ENCODE measurements at places on chromosomes 11 and 22.

GRCh38 chr22:27485842-27486241, 315.7 kb downstream of the MN1 start:
- DNase-seq = no peak

- no peak for DNase-seq
These were observed 109.5 kb downstream of the FANCF start for GRCh38 chr11:22516111-22516510.

DNA sequence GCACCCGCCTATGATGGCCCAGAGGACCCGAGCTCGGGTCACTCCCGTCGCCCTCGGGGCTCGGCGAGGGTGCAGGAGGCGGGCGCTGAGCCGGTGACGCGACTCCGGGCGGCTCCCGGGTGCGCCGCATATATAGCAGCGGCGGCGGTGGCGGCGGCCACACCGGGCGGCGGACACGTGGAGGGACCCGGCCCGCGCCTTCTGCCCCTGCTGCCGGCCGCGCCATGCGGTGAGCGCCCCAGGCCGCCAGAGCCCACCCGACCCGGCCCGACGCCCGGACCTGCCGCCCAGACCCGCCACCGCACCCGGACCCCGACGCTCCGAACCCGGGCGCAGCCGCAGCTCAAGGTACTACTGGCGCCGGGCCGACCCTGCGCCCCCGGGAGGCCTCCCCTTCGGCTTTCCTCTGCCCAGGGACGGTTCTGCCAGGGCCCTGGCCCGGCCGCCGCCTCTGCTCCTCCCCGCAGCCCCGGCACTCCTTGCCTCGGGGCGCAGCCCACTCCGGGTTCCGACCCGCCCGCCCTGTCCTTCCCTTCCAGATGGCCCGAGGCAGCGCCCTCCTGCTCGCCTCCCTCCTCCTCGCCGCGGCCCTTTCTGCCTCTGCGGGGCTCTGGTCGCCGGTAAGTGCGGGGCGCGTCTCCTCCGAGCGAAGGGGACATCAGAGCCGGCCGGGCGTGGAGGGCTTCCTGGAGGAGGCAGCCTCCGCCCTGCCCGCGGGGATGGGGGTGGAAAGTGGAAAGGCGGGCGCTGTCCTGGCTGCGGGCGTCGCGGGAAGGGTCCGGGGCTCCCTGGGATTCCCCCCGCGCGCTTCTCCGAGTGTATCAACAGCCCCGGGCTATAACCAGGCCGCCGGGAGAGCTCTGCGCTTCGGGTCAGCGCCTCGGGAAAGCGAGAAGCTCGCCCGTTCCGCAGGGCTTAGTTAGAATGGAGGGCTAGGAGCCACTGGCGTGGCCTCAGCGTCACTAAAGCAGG, at the start of gene GAL:
TSS of gene GAL (plus strand) at position 160 of the 972 bp plus-strand sequence. CDS start at position 540, 380 bp downstream.
- no peak for DNase-seq

- no peak for DNase-seq
These were observed 5.4 kb downstream of the TBC1D10C start for GRCh38 chr11:67409261-67409666.

DNA sequence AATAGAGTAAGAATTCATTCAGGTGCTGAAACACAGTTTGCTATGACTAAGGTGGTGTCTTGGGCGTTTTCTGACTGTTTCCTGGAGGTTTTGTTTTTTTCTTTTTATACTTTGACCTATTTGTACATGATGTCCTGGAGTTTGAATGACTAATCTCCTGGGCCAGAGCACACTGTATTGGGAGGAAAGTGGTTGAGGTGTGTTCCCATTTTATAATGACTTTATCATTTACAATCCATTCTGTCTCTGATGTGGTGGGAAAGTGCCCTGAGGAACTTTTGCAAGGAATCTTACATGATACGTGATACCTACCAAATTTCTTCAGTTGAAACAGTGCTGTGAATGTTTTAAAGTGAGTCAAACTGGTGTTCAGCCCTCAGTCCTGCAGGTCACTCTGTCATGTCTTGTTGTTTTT, 80.8 kb downstream of the TNRC6B start:
- DNase-seq = peak; percentile 16

DNA sequence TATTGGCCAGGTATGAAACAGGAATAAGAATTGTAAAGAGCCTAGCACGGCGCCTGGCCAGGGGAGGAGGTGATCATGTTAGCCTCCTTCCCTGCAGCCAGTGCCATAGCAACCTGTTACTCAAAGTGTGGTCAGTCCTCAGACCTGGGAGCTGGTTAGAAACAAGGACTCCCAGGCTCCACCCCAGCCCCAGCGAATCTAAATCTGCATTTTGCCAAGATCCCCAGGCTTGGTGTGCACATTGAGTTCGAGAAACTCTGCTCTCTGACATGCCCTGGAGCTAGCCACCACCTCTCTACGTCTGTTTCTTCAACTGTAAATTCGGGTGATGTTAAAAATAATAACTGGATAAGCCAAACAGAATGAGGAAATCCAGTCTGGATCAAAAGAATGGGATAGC, 56.1 kb upstream of the ALX4 start:
- DNase-seq = no peak

GRCh38 chr11:36594316-36594989, at the start of gene IFTAP:
Gene IFTAP (plus strand): TSS chr11:36594502. CDS start chr11:36610104, 15,602 bp downstream.
- peak; percentile 73 for DNase-seq

GRCh38 chr11:84430661-84431060, 1144.5 kb upstream of the CCDC90B start:
- no peak for DNase-seq

- no peak for DNase-seq
These were observed 70.1 kb downstream of the SFI1 start for GRCh38 chr22:31566484-31566883.

DNA sequence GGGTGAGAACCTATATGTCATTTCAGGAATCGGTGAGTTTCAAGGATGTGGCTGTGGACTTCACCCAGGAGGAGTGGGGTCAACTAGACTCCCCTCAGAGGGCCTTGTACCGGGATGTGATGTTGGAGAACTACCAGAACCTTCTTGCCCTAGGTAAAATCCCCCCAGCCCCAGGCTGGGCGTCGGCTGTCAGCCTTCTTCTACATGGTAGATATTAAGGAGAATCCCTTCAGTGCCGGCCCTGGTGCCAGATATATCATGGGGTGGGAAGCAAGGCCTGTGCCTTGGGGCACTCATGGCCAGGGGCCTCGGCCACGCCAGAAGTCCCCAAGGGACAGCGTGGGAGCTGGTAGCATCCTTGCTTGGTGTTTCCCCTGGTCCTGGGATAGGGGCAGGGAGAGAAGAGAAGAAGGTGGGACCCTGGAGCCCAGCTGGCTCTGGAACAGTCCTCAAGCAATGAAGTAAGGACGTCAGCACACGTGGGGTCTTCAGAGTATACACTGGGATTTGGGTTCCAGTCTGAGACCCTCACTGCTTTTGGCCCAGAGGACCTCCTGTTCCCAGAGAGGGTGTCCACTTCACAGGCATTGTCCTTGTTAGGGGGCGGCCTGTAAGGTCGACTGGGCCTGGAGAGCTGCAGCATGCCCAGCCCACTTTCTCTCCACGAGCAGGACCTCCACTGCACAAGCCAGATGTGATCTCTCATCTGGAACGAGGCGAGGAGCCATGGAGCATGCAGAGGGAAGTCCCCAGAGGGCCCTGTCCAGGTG, 6.8 kb downstream of the ZNF74 start:
- no peak for DNase-seq

- DNase-seq = no peak
These were observed 114.7 kb downstream of the CSTPP1 start for GRCh38 chr11:47051217-47051616.

DNA sequence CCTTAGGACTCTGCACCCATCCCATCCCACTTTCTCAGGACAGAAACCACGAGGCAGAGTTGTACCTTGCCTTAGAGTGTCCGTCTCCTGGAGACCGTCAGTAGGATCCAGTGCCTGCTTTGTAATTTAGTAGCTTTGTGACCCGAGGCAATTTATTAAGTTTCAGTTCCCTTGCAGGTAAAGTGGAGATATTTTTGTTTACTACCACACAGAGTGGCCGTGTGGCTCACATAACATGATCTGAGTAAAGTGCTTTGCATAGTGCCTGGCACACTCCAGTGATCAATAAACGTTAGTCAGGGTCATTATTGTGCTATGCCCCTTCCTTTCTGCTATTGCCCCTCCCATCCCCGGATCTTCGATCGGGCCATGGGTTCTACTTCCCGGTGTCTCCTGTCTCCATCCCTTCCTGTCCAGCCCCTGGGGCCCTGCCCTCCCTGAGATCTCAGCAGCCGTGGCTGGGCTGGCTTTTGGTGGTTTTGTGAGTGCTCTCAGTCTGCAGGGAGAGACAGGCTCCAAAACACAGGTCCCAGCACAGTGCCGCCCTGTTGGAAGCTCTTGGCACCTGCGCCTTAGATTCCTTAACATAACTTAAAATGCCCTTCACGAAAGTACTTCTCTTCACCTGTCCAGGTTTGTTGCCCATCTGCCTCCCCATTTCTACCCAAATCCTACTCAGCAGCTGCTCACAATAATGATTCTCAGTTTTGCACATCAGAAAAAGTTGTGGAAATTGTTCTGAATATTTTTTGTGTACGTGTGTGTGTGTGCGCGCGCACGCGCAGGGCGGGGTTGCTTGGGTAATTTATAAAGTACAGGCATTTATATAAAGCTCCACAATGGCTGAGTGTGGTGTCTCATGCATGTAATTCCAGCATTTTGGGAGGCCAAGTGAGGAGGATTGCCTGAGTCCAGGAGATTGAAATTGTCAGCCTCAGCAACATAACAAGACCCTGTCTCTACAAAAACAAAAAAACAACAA, 753.7 kb downstream of the NTM start:
- no peak for DNase-seq

DNA sequence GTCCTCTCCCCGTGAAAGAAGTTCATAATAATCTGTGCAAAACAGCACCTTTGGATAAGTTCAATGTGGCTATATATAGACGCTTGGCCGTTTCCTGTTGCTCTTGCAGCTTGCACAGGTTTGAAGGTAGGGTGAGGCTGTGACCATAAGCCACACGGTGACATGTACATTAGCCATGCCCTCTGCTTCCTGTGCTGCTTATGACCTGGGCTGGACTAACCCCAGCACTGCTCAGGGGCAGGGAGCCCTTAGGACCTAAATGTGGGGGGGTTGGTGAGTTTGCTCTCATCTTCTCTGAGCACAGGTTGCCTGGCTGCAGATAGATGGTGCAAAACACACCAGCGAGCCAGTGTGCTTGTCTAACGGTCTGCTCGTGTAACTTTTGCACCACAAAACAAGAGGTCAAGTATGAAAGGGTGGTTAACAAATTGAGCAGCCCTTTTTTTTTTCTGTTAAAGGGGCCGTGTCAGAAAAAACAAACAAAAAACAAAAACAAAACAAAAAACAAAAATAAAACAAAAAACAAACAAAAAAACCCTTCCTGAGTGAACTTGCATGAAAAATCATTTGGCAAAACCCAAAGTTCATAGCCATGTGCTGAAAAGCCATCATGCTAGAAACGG, 37.3 kb downstream of the FLI1 start:
- DNase-seq = no peak

- no peak for DNase-seq
These were observed 50.7 kb upstream of the PPP6R3 start for GRCh38 chr11:68409748-68410344.

GRCh38 chr11:106697058-106697457, 321.2 kb downstream of the GUCY1A2 start:
- DNase-seq = no peak

GRCh38 chr22:26903030-26903856, 245.9 kb downstream of the MIAT start:
- no peak for DNase-seq

DNA sequence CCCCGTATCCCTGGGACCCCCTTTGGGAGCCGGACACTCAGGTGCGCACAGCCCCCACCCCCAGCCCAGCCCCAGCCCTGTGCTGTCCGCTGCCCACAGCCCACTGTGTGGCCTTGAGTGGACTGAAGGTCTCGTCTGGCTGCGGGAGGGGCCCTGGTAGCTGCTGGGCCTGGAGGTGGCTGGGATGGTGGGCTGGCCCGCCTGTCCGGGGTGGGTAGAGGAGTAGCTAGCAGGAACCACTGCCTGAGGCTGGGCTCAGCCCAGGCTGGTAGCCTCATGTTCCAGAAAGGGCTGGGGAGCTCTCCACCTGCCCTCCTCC, 4.6 kb upstream of the MUC6 start:
- DNase-seq = no peak

GRCh38 chr11:10017911-10018310, 276.1 kb downstream of the SBF2 start:
- DNase-seq = no peak

- DNase-seq = no peak
These were observed 610.5 kb downstream of the BUD13 start for GRCh38 chr11:116162086-116162885.

DNA sequence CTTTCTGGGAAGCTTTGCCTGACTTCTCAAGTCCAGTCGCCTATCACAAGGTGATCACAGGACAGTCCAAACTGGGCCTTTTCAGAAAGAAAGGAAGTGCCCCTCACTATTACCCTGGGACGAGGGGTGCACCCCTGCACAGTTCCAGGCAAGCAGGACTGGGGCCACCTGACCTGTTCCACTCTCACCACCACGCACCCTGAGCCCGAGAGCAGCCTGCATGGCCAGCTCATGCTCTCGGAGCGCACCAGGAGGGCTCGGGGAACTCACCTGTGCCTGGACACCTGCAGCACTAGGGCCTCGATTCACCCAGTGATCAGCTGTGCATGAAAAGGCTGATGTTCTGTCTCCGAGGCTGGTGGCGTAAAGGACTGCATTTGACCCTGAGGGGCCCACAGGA, 12.8 kb upstream of the FGF4 start:
- DNase-seq = no peak

DNA sequence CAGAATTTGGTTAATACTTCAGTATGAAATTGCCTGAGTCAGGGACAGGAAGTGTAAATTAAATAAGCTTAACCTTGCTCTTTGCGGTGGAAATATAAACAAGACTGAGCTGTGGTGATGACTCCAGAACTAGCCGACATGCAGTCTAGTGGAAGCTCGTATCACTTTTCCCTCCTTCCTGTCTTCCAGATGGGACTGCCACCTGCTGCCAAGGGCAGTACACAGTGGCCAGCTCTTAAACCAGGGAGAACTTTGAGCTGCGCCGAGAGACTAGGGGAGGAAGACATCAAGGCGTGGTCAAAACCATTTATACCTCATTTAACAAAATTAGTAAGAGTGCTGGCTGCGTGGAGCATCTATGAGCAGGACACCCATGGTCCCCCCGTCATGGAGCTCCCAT, 31.3 kb upstream of the CTTN start:
- DNase-seq = no peak

DNA sequence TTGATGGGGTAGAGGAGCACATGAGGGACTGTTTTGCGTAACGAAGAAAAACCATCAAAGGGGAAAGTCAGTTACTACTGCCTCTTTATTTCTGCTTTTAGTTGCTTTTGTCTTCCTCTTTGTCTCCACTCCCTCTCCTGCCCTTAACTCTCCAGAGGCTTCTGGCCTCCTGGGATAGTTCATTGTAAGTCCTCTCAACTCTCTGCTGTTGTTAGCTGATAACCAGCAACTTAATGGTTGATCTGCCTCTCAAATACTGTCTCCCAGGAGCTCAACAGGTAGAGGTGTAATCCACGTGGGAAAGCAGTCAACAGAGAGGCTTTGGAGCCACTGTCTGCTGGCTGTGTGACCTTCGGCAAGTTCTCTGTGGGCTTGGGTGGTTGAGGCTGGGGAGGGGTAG, 47.3 kb downstream of the CCDC81 start:
- DNase-seq = no peak

DNA sequence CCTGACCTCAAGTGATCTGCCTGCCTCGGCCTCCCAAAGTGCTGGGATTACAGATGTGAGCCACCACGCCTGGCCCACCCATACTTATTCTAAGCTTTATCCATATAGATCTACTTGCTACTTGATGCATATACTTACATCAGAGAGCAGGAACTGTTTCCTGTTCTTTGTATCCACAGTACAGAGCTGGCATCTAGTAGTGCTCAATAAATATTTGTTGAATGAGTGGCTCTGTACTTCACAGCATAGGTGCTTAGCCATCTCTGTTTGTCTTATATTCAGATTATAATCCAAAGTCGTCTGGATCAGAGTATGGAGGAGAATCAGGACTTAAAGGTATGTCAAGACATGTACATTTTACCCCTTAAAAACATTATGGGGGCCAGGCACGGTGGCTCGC, 38.6 kb upstream of the DLAT start:
- DNase-seq = no peak
